ENCODE measurements at places on chromosomes 12 and 14.

- DNase-seq = no peak
These were observed 592.9 kb downstream of the FSCB start for GRCh38 chr14:43914041-43914693.

GRCh38 chr14:35346738-35347322, 54.6 kb downstream of the PSMA6 start:
- DNase-seq = no peak

DNA sequence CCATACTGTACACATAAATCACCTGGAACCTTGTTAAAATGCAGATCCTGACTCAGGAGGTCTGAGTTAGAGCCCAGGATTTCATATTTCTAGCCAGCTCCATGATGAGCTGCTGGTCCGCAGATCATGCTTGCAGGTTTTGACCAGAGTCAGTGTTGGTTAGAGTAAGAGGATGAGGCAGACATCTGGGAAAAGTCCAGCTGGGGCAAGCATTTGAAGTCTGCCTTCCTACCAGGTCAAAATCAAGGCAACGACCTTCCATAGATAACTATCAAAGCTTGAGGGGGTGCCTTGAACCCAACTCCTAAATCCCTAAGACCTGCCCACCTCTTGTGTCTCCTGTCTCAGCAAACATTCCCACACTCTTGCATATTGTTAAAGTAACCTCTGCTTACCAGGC, 9.2 kb downstream of the OAS2 start:
- DNase-seq = no peak

GRCh38 chr14:56975521-56975920, 165.2 kb upstream of the OTX2 start:
- DNase-seq = no peak

DNA sequence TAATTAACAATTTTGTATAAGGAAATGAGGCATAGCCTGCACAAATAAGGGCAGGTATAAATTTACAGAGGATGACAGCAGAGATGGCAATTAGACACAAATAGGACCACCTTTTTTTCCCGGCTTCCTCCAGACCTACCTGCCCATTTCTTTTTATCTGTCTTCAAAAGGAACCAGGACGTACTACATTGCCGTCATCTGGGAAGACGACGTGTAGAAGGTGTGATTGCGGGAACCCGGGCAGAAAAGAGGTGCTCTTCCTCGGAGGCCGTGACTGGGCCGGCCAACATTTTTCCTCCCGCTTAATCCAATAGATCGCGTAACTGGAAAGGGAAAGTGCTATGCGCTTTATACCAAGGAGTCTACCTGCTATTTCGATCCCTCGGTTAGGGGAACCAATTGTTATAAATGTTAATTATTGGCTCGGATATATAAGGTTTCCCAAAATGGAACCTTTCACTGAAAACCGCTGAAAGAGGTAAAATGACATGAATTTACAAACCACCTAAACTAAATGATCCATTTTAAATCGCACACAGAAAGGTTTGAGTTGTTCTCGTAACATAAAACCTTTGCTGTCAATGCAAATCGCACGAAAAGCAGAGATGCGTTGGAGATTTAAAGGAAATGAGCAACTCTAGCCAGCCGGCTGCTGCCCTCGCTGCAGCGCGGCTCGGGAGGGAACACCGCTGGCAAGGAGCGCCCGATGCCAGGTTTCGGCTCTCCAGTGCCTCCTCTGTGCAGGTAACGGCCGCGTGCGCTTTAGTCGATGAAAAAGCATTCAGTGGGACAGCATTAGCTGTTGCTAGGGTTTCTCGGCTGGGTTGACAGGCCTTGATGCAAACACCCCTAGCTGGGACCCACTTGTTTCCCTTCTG, 2.8 kb upstream of the SIX1 start:
- DNase-seq = no peak

DNA sequence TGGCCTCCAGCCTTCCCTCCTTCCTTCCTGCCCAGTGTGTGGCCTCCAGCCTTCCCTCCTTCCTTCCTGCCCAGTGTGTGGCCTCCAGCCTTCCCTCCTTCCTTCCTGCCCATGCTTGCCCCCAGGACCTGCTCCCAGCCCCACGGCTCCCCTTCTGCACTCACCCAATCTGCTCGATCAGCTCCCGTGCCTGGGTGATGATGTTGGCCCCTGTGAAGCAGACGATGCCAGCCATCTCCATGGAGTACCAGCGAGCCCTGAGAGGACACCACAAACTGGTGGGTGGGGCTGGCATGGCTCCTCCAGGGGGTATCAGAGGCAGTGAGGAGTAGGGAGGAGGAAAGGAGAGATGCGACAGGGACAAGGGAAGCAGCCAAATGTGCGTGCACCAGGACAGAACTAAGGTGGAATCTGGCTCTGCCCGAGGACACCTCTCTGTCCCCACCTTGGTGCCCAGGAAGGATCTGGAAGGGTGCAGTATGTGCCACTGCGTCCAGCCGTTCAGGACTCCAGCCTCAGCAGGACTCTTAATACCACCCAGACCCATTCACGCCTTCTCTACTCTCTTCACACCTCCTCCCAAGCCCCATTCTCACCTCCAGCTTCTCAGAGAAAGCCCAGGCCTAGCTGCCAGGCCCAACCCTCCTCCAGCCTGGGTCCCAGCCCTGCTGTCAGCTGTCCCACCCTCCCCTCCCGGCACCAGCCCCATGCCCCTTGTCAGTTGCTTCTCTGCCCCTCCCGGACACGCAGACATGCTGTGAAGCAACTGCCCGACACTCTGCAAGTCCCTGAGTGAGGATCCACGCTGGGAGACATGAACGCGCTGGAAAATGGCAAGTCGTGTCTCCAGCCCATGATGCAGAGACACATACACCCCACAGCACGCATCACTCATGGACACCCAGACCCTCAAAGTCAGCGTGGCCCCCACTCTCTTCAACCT, 22.7 kb downstream of the POLE start:
- no peak for DNase-seq

GRCh38 chr14:75022655-75023054, 19.9 kb downstream of the EIF2B2 start:
- peak; percentile 20 for DNase-seq

DNA sequence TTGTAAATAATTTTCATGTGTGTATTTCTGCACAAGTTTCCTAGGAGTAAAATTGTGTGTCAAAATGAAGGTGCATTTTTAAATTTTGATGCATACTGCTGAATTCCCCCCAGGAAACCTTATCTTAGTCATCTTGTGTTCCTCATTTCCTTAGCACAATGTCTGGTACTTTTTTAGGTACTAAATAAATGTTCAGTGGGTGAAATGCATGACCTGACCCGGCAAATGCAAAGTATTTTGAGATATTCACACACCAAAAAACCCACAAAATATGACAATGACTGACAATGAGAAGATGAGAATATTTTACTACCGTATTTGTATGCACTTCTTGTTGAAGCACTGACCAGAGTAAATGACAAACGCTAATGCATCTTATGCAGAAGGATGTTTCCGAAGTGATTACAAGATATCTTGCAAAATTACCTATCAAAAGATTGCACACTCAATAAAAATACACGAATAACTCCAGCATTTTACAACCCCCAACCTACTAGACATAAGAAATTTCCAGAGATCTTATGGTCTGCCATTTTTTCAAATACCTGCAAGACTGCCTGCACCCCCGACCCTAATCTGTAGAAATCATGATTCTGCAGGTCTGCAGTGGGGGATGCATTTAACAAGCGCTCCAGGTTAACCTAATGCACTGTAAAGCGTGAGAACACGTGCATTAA, 895 bp upstream of the PRKAB1 start:
- no peak for DNase-seq

- no peak for DNase-seq
These were observed 118.3 kb downstream of the LRIG3 start for GRCh38 chr12:58801986-58802385.

DNA sequence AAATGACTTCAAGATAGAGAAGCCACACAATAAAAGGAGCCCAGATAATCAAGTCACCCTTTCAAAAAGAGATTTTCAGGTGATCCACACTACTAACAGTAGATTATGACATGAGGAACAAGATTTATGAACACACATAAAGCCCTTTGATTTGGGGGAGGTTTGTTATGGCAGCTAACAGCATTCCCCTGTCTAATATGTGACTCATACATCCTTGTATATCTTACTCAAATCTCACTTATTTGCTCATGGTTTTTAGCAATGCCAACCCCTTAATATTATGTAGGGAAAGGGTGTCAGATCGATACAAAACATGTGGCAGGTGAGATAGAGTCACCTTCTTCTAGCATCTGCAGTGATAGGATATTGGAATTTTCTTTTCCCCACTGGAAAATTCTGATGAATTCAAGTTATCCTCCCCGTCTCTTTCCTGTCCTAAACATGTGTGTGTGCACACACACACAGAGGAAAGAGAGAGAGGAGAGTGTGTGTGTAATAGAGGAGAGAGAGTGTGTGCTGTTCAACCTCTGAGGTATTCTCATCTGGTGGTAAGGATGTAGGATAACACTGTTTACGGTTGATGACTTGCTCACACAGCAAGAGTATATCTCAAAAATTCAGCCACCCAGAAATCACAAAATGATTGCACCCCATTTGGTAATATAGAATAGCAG, 319.9 kb downstream of the KCNC2 start:
- peak; percentile 18 for DNase-seq

GRCh38 chr12:25083211-25083610, 111.7 kb downstream of the DNAI7 start:
- peak; percentile 47 for DNase-seq

- no peak for DNase-seq
These were observed 2.1 kb upstream of the LGALS3 start for GRCh38 chr14:55126932-55127459.

GRCh38 chr14:43983721-43984120, 523.4 kb downstream of the FSCB start:
- DNase-seq = no peak

DNA sequence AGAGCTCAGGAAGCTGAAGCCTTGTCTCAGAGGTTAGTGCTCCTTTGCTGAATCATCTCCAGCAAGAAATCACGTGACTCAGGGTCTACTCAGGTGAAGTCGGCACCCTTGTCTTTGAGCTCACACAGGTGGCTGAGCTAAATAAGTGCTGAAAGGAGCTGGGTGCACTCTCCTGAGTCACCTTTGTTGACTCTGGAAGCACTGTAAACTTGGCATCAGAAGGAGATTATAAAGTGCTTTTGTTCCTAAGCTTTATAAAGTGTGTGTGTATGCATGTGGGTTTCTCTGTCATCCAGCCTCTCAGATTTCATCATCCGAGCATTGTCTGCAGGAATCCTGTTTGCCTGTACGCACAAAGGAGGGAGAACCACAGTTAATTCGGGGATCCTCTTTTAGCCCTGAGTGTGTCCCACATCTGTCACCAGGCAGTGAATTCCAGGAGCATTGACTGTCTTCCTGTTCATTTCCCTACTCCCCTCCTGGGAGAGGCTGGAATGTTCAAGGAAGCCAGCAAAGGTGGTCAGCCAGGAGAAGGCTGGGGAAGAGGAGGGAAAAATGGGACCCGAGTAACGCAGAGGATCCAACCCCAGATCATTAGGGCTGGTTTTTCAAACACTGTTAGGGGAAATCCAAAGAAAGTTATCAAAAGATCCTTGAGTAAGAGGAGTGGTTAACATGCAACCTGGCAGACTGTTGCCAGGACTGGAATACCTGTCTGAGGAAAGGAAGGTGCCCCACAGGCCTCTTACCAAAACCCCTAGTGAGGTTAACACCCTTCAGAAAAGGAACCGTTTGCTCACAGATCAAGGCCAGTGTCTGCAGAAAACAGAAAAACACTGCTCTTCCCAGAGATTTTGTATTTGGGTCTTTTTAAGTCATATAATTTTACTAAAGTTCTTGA, 157.5 kb upstream of the HIF1A start:
- DNase-seq = peak; percentile 95

- no peak for DNase-seq
These were observed 107.9 kb downstream of the SLC38A4 start for GRCh38 chr12:46717868-46718267.

DNA sequence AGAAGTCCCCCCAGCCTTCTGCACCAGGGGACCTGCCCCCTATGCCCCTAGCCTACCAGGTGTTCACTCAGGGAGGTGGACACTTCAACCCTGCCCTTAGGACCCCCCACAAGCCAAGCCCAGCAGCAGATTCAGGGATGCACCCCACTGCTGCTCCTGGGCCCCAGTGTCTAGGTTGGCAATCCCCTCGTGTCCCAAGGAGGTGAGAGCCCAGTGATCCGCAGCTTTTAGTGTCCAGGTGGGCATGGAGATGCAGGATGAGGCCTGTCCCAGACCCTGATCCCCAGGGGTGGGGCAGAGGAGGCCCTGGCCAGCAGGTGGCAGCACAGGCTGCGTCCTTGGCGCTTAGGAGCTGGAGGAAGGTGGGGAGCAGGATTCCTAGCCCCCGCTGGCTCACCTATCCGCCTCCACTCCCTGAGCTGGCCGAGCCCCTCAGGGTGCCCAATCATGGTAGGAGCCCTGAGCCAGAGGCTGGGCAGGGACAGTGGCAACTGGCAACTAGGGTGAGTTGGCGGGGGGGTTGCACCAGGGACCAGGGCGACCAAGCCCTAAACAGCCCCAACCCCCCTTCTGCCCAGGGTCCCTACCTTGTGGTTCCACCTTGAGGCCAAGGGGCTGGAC, 4.1 kb downstream of the CKB start:
- peak; percentile 48 for DNase-seq

DNA sequence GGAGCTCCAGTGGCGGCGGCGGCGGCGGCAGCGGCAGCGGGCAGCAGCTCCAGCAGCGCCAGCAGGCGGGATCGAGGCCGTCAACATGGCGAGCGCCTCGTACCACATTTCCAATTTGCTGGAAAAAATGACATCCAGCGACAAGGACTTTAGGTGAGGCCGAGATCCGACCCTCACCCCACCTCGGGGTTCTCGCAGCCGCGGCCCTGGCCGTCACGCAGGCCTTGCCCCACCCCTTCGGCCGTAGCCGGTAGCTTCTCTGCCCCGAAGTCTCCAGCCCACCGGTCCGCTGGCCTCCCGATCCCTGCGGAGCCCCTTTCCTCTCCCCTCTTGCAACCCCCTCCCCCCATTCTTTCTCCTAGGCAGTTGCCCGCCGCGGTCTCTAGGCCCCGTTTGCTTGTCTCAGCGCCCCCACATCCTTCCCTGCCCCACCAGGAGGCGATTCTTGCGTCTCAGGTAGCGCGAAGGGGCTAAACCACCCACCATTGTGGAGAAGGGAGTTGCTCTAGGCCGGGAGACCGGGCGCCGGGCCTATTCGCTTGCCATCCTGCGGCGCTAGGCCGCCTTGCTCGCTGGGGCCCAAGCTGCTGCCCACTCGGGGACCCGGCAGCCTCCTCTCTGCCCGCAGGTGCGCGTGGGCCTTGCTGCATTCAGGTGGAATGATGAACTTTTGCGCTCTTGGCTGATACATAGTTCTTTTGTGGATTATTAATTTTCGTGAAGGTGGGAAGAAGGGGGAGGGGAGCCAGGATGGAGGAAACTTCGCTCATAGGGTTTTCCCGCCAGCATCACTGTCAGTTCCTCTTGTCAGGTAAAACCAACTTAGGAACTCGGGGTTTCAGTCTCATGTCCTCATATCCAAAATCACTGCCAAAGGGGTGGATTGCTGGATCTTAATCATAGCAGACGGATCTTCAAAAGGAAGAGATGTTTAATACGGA, 745 bp downstream of the CAND1 start:
- no peak for DNase-seq
